Naive B cell (primary cell): ENCODE measurements at places on chromosomes 3 and 15.

DNA sequence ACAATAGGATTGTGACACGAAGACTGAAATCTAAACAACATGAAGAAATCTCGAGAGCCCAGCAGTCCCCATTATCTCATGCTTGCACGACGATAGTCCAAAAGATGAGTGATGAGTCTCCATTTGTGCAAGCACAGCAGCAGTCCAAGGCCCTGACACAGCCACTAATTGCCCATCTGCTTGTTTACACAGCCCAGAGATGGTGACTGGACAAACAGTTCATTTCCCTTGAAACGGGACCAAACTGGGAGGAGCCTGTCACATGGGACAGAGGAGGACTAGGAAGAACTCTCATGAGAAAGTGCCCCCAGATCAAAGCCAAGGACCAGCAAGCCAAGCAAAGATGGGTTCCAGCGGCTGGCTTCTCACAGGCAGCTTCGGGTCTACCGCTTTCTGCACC lies 121.0 kb downstream of the GREM1 start:
- no peak for DNase-seq

DNA sequence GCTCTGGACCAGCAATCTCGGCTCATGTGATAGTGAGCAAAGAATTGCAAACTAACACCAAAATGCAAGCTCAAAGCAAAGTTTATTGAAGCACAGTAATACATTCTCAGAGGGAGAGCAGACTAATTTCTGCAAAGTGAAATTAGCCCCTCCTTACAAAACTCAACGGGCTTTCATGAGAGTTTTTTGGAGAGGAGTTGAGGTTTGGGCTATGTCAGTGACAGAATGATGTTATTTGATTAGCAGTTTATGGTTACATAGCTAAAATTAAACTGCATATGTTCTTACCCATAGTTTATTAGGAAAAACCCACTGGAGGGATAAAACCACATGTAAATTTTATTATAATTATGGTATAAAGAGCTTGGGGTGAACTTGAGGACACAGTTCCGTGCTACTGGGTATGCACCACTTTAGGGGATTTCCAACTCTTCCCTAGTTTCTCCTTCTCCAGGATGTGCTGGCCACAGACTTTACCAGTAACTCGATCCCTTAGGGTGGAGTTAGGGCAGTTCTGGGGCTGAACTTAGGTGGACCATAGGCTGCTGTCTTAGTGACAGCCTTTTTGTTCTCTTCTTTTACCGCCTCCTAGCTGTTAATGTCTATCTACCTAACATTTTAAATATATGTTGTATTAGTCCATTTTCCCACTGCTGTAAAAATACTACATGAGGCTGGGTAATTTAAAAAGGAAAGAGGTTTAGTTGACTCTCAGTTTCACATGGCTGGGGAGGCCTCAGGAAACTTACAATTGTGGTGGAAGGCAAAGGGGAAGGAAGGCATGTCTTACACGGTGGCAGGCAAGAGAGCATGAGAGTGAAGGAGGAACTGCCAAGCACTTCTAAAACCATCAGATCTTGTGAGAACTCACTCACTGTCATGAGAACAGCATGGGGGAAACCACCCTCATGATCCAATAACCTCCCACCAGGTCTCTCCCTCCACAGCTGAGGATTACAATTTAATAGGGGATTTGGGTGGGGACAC lies 8.9 kb upstream of the AADACL2 start:
- no peak for DNase-seq

GRCh38 chr3:34072297-34072696 lies 273.9 kb downstream of the PDCD6IP start:
- DNase-seq = no peak

GRCh38 chr3:196948442-196949284 lies 6.3 kb upstream of the NCBP2 start:
- DNase-seq = no peak

DNA sequence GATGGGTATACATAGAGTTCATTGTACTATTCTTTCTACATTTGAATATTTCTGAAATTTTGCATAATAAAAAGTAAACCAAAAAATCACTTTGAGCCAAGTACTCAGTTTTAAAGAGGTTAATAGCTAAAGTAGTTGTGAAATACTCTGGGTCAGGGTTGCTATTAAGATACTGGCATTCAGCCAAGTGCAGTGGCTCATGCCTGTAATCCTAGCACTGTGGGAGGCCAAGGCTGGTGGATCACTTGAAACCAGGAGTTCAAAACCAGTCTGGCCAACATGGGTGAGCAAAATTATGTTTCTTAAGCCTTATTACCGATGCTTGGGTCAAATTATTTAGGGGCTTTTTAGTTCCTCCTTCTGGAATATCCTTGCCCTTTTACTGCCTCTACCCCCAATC lies 122.0 kb upstream of the MELTF start:
- no peak for DNase-seq

DNA sequence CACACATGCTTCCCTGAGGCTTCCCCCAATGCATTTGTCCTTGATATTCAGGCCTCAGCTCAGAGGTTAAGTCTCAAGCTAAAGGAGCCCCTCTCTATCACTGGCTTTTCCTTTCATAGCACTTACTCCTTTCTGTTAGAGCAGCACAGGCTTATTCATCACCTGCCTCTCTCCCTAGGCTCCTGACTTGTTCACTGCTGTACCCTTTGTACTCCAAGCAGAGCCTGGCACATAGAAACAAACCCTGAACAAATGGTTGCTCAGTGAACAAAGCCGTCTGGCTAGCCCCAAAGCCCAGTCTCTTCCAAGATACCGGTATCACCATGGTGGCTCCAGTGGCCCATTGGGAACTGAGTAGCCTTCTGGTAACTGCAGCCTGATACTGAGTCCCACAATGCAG lies 231.1 kb upstream of the TRIM42 start:
- no peak for DNase-seq

- DNase-seq = peak; percentile 54
Measured at GRCh38 chr15:28098766-28099554, at the start of gene OCA2. OCA2 (minus strand) TSS chr15:28099315; CDS start chr15:28081874, 17,441 bp downstream.

DNA sequence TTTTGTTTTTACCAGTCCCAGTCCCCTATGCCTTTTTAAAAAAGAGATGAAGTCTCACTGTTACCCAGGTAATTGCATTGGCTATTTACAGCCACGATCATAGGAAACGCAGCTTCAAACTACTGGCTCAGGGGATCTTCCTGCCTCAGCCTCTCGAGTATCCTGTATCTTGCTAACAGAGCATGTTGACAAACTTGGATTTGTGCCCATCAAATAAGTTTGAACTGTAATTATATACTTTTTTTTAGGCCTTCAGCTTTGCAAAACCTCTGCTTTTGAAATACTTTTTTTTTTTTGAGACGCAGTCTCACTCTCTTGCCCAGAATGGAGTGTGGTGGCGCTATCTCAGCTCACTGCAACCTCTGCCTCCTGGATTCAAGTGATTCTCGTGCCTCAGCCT lies 3.0 kb upstream of the EDEM1 start:
- DNase-seq = no peak

- no peak for DNase-seq
Measured at GRCh38 chr3:111917300-111917699, 58.2 kb downstream of the PHLDB2 start.

DNA sequence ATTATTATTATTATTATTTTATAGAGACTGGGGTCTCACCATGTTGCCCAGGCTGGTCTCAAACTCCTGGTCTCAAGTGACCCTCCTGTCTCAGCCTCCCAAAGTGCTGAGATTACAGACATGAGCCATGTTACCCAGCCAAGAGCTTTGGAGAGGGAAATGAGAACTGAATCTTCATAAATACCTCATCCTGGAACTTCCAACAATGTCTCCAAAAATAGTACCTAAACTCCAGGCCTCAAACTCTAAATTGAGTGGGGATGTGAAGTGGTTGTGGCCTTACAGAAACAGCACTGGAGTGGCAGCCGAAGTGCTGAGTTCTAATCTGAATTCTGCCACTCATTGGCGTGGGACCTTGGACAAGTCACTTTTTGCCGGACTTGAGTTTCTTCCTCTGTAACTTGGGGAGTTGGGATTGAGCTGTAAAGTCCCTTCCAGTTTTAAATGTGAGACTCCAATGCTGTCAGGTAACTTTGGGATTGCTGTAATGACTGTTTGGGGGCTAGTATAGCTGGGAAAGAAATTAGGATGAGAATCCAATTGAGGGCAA lies 10.0 kb upstream of the SRP14 start:
- no peak for DNase-seq

- DNase-seq = no peak
Measured at GRCh38 chr3:150256318-150256717, 151.8 kb upstream of the TSC22D2 start.

- no peak for DNase-seq
Measured at GRCh38 chr3:177470197-177470941, 273.1 kb upstream of the TBL1XR1 start.

- no peak for DNase-seq
Measured at GRCh38 chr15:69780981-69781380, 316.7 kb downstream of the TLE3 start.

- no peak for DNase-seq
Measured at GRCh38 chr3:119933207-119933606, 151.3 kb downstream of the NR1I2 start.

DNA sequence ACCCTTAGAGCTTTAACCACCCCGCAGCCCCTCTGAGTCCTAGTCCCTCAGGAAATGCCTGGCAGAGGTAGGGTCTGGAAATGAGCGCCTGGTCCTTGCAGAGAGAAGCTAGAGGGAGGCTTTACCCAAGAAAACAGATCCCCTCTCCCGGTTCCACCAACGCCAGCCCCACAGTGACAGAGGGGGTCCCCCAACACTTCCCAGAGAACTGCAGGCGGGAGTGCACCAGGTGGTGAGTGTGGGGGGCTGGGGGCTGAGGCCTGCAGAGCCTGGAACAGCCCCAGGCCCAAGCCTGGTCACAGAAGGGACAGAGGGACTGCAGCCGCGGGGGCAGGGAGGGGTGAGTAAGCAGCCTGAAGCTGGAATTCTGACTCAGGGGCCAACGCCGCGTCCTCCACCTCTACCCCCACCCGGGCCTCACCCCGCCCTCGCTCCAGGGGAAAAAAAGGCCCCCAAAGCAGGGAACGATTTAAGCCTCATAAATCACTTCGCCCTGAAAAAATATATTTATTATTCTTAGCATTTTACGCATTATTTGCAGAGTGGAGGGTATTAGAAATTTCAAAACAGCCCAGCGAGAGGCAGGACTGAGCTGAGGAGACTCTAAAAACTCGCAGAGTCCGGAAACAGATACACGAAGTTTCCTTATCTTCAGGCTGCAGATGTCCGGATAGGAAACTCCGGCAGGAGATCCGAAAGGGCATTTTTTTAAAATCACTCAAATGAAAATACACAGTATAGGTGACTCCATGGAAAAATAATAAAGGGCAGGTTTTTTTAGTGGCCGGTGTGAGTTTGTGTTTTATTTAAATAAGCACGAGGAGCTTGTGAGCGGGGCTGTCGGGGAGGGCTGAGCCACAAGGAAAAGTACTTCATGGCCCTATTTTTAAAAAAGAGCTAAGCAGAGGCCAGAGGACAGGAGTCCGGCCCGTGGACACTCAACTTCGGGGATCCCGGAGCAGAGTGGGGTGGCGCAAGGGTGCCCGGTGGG lies 10.0 kb downstream of the GATA2 start:
- no peak for DNase-seq

DNA sequence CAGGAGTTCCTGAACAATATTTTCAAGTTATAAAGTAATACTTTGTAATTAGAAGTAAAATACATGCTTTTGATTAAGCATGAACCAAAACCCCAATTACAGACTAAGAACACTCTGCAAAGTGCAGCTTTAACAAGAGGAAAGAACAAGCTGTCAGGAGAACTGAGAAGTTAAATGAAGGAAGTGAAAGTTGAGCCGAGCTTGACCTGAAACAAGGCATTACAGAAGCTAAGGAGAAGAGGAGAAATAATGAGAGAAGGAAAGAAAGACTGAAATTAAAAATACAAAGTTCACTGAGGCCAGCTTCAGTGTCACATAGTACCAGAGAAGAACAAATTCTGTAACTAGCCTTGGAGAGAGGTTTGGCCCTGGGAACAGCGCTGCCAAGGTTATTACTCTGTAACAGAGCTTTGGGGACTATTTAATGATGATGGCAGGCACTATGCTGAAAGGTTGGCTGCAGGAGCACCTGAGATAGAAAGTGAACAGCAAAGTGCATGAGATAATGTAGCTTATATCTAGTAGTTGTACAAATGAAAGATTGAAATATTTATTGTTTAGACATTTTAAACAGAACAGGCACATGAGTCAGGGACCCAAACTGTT lies 241.9 kb upstream of the PEX5L start:
- no peak for DNase-seq

- no peak for DNase-seq
Measured at GRCh38 chr3:127789051-127789450, 33.3 kb downstream of the MGLL start.

DNA sequence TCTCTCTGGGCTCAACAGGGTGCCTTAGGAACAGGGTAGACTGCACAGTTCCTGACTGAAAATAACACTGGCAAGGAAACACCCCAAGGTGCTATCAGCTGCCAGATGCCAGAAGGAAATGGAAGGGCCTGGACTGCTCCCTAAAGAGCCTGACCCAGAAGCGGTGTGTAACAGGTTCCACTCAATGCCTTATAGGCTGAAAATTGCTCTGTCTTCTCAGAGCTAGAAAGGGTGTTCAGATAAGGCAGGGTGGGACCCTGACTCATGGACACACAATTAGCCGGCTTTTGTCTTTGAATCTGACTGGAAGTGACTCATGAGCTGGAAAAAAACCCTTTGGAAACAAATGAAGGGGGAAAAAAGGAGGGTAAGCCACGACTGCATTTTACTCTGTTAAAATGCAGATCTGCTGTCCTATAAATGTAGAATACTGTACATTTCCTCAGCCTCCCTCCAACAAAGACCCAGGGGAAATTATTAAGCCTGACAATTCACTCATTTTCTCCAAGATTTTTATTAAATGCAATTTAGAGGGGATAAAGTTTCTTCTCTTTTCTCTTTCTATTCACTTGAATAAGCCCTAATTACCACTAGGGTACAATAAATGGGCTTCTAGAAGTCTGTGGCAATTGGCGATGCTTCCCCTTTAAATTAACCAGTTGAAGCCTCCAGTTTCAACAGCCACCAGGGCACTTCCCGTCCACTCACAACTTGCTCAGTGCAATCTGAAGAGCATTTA lies 160.2 kb upstream of the TBL1XR1 start:
- DNase-seq = no peak

DNA sequence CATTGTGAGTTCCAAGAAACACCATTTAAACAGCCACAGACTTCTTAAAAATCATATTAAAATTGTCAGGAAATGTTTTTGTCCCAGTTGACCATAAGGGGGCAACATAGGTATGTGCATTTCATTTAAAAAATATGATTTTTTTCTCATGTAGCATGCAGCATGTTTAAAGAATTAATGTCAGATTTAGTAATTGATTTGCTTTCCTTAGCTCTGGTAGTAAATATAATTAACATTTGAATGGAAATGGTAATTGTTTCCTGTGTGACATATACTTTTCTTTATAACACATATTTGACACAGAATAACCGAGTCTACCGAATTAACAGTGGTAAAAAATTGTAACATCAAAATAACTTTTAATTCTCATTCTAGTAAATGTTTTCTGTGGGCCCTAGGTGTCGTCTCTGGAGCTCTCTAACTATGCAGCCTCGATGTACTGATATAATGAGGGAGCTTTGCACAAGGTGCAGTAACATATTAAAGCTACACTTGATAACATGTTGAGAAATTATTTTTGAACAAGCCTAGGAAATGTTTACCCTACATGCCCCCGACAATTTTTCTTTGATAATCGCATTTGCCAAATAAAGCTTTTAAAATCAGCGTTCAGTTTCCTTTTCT lies 34.9 kb downstream of the NXPE3 start:
- DNase-seq = no peak

- no peak for DNase-seq
Measured at GRCh38 chr15:72952151-72952550, 100.1 kb upstream of the NEO1 start.
